Muscle of arm (tissue), 14 donors: ENCODE measurements at places on chromosomes 6 and 20. TPM values are rescaled to one million over a fixed set of nuclear protein-coding genes. Genes with fewer than 3 reads are reported as not detected.
A peak's percentile ranks its signal among the peaks of the same experiment; 100 is the strongest.

- DNase-seq, result no peak
These were observed 17.3 kb upstream of the CCDC167 start for GRCh38 chr6:37516920-37517405.

GRCh38 chr6:34961574-34961973 is 72.5 kb downstream of the ANKS1A start:
- no peak for DNase-seq

- no peak for DNase-seq
These were observed 34.9 kb upstream of the SUMO4 start for GRCh38 chr6:149365197-149365596.

GRCh38 chr20:42697962-42698361 is 491.7 kb downstream of the PTPRT start:
- DNase-seq, result no peak

DNA sequence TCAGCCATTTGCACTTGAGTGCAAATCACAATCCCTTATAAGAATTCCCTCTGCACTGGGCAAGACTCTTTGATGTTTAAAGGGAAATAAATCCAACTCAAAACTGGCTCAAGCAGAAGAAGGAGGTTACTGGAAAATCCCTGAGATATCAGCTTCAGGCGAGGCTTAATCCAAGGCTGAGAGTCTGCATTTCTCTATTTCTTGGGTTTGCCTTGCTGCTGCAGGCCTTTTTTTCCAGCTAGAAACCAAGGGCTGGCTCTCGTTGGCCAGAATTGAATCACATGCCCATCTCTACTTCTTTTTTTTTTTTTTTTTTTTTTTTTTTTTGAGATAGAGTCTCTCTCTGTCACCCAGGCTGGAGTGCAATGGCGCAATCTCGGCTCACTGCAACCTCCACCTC is 11.7 kb downstream of the HCK start:
- no peak for DNase-seq

GRCh38 chr6:138229072-138229471 is 10.8 kb upstream of the PBOV1 start:
- DNase-seq, result no peak

DNA sequence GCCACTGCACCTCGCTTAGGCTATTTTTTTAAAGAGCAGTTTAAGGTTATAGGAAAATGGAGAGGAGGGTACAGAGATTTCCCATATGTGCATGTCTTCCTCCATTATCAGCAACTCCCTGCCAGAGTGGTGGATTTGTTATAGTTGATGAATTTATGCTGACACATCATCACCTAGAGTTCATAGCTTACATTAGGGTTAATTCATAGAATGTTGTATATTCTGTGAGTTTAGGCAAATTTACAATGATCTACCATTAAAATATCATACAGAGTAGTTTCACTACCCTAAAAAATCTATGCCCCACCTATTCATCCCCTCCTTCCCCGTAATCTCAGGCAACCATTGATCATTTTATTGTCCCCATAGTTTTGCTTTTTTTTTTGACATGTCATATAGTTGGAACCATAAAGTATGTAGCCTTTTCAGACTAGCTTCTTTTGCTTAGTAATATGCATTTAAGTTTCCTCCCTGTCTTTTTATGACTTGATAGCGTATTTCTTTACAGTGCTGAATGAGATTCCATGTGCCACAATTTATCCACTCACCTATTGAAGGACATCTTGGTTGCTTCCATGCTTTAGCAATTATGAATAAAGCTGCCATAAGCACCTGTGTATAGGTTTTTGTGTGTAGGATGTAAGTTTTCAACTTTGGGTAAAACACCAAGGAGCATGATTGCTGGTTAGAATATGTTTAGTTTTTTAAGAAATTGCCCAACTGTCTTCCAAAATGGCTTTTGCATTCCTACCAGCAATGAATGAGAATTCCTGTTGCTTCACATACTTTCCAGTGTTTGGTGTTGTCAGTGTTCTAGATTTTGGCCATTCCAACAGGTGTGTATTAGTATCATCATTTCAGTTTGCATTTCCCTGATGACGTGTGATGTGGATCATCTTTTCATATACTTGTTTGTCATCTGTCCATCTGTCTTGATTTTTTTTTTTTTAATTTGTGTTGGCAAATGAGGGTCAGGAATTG is 60.2 kb downstream of the NCOA3 start:
- no peak for DNase-seq

DNA sequence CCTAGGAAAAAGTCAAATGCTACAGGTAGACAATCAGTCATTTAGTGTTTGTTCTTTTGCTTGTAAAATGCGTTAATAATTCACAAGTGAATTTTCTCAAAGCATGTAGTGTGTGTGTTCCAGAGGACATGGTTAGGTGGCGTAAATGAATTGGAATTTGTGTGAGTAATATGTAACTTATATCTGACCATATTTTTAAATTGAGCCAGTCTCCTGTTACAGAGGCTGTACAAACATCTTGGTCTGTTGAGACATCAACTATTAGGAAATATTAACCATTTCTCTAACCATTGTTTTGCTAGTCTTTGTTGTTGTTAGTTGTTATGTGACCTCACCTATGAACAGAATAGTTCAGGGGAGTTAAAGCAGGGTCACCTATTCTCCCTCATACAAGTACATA is 22.7 kb downstream of the MCM8 start:
- DNase-seq, result no peak

- no peak for DNase-seq
These were observed 168.4 kb upstream of the BMP5 start for GRCh38 chr6:56043761-56044160.

GRCh38 chr6:23620911-23621401 is 505.1 kb upstream of the NRSN1 start:
- peak; percentile 55 for DNase-seq

DNA sequence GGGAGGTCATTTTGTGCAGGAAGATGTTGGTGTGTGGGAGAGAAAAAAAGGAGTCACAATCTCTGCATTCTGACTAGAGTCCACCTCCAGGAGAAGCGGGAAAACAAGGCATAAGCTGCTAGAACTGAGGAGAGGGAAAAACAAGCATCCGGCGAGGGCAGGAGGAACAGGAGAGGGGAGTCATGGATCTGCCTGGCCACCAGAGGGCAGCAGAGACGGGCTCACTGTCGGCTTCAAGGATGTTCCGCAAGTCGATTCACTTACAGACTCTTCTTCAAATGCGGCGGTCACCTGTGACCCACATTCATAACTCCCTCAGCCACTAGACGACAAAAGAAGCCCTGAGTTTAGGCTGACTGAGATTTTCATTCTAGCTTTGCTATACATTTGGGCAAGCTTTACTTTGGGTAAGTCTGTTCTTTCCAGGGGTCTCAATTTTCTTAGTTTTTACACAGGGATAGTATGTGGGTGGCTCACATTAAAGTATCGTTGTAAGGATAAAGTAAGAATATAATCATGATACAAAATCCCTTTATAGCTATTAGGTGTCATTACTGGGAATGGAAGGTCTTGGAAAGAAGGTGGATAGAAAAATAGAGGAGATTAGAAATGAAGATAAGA is 6.6 kb upstream of the BTNL2 start:
- peak; percentile 78 for DNase-seq

GRCh38 chr6:168708984-168709383 is 268.0 kb downstream of the SMOC2 start:
- DNase-seq, result no peak

DNA sequence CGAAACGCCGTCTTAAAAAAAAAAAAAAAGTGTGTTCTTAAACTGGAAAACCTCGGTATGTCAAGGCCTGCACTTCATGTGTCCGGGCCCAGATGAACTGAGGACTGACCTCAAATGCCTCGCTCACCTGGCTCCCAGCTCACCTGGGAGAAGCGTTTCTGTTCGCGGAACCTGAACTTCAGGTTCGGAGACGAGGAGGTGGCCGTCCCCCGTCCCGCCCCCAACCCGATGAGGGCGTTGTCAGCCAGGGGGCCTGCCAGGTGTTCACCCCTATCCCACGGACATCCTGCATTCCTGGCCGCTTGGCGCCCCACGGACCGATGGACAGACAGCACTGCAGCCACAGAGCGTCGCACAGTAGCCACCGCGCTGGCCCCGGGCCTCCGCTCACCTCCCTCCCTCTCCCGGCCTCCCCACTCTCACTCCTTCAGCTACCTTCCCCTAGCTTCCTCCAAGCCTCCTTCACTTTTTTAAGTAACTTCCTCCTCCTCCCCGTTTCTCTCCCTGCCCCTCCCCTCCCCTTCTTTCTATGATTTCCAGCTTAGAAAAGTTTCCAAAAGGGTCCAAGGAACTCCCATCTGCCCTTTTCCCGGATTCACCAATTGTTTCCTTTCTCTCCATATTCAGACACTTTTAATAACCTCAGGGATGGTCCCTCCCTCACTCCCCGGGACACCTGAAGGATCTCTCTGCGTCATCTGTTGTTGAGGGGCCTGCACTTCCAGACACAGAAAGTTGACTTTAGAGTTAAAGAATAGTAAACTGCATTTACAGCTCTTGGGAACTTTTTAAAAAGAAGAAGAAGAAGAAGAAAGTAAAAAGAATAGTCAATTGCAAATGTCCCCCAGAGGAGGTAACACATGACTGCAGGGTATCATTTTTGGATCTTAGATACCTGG is 22.7 kb upstream of the MCM3 start:
- no peak for DNase-seq

DNA sequence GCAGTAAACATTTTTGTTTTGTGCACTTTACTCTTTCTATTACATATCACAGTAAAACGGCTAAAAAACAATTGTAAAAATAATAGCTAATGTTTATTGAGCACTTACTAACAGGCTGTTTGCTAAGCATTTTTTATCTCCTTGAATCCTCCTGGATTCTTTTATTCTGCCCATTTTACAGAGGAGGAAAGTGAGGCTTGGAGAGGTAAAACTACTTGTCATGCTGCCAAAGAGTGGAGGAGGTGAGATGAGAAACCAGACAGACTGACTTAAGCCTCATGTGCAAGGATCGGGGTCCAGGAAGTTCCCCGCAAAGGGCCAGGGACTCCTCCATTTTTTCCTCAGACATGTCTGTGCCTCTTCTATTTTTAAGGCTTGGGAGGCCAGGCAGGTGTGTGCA is 63.6 kb downstream of the DLGAP4 start:
- DNase-seq, result no peak

- peak; percentile 75 for DNase-seq
These were observed 265.0 kb downstream of the ADGRG6 start for GRCh38 chr6:142566628-142567396.

DNA sequence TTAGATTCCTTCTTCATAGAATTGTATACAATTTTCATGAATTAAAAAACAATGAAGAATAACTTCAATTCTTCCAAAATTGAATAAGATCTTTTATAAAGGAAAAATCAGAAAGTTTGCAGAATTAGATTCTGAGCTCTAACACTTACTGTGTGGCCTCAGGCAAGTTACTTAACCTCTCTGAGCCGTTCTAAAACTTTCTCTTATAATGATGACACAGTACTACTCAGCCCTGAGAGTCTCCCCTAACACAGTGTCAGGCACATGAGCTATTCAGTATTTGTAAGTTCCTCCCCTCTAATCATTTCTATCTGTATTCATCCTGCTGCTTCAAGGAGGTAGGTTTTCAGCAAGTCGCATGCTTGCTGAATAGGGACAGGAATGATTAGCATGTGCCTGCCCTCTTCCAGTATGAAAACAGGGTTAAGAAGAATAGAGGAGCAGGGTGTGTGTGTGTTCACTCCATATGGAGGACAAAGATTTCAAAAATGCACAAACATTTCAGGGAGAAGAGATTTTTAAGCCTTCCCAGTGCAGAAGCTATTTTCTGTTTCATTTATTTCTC is 11.4 kb downstream of the ID4 start:
- DNase-seq, result no peak

DNA sequence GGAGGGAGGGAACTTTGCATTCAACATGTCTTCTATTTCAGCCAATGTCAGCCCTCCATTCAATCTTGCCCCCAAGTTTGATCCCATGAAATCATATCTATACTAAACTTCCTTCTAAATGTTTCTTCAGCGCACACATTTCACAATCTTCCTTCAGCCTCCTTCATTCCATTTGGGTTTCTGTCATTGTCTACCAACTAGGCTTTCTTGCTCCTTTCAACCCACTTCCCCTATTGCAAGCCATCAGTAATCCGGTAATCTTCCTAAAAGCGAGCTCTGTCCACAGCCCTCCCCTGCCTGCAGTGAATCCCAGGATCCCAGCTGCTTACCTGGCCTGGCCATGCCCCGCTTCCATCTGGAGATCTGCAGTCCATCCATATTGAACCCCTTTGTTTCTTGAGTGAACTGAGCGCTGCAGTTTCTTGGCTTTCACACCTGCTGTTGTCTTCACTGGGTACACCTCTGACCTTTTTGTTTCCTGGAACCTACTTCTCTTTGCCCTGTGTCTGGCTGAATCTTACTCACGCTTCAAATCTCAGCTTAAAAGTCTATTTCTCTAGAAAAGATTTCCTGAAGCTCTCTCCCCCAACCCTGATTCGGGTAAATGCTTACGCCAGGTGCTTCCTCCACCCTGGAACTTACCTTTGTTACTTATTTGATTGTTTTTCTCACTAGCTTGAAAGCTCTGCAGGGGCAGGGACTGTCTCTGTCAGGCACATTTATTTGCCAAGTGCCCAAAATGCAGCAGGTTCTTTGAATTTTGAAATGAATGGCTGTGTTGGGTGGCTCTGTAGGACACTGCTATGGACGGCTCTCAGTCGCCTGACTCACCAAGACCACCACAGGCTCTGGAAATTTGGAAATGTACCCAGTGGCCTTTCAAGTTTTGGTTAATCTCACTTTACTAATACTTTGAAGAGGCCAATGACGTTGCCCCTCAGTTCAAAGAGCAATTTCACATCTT is 50.3 kb downstream of the ADTRP start:
- DNase-seq, result no peak

GRCh38 chr6:126475449-126475848 is 135.5 kb downstream of the CENPW start:
- DNase-seq, result no peak

DNA sequence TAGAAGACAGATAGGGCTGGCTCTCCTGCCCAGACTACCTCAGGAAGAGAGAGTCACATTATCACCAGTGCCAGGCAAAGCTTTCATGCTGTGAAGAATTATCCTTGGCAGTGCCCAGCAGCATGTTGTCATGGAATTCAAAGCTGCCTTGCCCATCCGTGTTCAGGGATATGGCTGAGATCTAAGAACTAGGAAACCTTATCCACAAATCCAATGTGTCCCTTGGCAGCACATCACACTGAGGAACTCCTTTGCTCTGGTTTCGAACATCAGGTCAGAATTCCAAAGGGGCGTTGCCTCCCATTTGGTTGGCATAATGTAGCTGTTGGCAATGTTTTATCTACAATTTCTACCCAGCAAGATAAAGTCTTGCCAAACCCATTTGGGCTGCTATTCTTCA is 52.7 kb downstream of the ADGRF1 start:
- no peak for DNase-seq

DNA sequence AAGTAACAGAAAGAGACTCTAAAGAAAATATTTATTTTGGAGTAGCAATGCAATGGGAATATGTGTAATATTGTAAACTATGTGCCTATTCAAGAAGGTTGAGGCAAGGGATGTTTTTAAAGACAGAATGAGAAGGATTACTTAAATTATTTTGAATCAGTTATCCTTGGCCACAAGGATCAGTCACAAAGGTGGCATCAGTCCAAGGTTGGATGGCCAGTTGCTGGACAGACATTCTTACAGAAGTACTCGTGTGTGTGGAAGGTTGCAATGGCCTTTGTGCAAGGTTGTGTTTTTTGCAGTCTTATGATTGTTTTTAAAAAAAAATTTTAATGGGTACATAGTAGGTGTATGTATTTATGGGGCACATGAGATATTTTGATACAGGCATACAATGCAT is 2.0 kb downstream of the QRSL1 start:
- DNase-seq, result no peak

Gene ARFGEF3
- polyA plus RNA-seq, result 0.36 TPM

Gene C2
- 8.3 TPM for polyA plus RNA-seq

Gene KIF3B
- polyA plus RNA-seq, result 14.0 TPM

Gene PAK5
- polyA plus RNA-seq, result 0.25 TPM

Gene ANGPT4
- polyA plus RNA-seq, result 0.11 TPM

Gene IFT52
- polyA plus RNA-seq, result 32.6 TPM
